ENCODE measurements at places on chromosomes 5 and 9. TPM values are rescaled to one million over a fixed set of nuclear protein-coding genes. Genes with fewer than 3 reads are reported as not detected.
A peak's percentile ranks its signal among the peaks of the same experiment; 100 is the strongest.

The PRKACG gene
- not detected for total RNA-seq

DNA sequence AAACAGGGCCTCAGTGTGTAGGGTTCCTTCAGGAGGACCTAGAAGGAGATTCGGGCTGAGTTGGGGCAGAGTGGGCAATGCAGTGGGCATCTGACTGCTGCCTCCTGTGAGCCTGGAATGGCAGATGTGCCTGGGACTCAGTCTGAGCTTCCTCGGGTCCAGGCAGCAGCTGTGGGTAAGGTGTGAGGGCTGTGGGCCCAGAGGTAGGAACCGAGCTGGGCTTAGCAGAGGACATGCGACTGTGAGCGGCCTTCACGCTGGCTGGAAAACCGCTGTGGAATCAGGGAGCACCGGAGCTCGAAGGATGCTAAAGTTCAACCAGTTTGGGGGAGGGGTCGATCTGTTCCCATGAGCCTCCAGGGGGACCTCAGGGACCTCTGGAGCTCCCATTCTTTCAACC is 137.0 kb downstream of the PAX5 start:
- DNase-seq, result no peak

DNA sequence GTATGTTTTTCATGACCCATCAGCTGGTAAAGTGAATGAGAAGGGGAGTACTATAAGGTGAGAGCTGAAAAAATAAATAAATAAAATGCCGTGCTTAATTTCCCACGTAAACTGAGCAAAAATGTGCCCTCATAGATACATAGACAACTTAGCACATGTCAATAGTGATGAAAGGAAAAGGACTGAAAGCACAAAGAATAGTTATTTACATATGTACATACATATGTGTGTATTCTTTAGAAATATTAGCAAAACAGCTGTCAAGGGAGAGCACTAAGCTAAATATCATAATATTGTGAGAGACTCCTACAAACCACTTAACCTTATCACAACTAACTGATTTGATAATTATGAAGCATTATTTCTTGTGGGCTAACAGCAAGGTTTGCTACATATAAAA is 213.6 kb upstream of the FTMT start:
- no peak for DNase-seq

The FAM221B gene
- total RNA-seq, result not detected

DNA sequence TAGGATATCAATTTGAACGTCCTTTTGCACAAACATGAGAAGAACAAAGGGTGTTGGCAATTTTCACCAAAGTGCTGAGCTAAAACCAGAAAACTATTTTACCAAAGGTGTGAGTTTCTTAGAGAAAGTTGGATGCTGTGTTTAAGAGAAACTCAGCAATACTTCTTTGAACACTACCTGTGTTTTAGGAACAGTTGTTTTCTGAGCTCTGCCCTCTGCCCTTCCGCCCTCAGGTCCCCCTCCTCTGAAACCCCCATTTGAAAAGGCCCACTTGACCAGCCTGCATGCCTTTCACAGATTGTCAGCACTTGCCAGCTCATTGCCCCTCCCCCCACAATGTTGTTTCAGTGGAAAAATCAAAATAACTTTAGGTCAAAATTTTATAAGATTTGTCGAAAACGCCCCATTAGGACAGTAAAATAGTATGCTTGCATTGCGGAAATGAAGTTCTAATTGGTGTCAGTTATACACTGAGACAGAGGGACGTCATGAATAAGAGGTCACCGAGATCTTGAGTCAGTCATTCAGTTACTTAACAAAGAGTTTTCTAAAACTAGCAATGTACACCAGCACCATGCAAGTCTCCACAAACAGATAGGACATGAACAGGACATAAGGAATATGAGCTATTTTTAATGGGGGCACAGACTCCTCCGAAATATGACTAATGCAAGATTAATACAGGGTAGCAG is 61.9 kb upstream of the IL7R start:
- no peak for DNase-seq

DNA sequence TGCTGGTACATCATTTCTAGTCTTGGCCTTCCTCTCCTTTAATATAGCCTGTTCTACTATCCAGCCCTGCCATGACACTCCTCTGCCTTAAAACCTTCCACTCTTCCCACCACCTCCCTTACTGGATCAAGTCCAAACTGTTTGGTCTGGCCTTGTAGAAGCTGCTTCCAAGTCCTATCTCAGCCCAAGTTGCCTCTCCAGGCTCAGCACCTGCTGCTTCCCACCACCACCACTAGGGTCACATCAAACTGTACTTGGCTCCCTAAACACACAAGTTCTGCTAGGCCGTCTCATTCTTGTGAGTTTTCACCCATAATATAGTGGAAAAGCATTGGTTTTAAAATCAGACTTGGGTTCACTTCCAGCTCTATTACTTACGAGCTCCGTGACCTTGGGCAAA is 1.4 kb downstream of the NDUFA8 start:
- DNase-seq, result no peak

The UGT3A1 gene
- total RNA-seq, result not detected

DNA sequence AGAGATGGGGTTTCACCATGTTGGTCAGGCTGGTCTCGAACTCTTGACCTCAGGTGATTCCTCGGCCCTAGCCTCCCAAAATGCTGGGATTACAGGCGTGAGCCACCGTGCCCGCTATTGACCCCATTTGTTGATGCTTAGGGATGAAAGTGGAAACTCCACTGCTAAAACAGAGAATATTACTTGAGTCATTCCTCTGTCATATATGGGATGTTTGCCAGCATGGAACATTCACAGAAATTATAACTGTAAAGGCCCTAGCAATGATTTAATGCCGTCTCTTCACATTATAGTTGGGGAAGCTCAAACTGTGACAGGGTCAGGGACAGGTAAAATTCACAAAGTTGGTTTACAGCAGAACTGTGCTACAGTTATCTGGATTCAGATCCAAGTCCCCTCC is 94.5 kb downstream of the TMC1 start:
- DNase-seq, result no peak

The PALM2AKAP2 gene
- 165 TPM for total RNA-seq

DNA sequence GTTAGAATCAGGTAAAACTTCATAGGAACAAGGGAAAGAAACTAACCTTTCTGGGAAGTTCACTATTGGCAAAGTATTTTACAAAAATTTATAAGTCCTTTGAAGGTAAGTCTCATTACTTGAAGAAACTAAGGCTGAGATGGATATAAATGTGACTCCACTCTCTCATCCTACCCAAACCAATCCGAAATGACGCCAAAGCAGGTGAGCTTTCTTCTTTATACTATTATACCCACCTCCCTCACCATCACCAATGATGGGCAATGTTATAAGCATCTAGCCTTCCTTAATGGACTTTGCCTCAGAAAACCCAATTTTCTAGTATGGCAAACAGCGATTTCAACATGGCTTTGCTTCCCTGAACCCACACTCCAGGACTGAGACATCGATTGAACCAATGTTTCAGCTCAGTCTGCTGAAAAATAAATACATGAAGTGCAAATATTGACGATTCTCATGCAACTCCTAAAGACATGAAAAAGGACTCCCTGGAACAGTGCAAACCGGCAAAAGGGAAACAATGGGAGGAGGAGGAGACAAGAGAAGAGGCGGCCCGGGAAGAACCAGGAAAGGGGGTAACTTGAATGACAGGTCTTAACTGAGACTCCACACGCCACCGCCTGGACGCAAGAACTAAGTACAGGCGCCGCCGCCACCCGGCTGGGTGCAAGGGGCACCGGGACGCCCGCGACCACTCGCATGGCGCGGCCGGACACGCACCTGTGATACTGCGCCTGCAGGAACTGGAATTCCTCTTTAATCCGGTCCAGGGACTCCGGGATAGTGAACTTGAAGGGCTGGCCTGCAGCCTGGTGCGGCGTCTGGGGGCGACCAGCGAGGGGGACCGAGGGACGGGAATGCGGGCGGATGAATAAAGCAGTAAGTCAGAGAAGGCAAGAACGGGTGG is 2.5 kb downstream of the TLE1 start:
- peak; percentile 90 for DNase-seq

DNA sequence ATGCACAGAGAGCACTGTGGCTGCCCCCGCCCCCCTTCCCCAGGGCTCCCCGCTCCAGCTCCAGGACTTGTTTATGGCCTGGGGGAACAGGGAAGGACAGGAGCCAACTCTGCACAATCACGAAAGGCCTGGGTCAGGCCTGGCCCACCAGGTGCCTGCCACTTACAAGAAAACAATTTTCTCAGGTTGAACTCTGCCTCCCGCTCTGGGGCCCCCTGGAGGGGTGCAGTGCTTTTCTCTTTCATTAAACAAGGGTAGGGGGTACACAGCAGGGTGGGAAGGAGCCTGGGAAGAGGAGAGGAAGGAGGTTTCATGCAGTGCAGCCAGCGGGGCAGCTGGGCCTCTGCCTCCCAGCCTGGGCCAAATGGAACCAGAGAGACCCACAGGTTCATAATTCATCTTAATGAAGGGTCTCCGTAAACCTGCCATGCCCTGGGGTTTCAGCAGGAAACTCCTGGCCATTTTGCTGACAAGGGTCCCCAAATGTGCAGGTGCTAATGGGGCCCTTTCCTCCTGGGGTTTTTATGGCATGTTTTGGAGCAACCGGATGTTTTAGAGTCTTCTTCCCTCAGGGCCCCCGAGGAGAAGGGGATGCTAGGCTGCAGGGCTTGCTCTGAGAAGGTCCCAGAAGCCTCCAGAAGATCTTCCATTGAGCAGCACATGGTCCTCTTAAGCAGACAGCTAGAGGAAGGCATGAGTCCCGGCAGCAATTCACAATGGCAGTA is 219.8 kb downstream of the SLIT3 start:
- no peak for DNase-seq

GRCh38 chr5:24732184-24732583 is 87.4 kb upstream of the CDH10 start:
- DNase-seq, result no peak

DNA sequence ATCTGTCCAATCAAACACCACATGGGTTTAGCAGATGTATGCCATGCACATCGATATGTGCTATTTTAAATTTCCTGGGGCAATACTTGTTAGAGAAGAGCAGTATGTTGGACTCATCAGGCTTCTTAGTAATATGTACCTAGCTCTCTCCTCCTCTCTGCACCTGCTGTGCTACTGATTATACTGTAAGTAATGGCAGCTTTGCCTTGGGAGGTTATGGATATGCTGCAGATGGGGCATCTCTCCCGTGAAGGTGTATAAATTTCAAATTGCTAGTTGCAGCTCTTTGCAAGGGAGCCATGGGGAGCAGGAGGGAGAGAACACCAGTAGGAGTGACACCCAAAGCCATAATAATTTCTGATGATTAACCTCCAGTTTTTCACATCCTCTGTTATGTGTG is 101.5 kb downstream of the SPATA31D1 start:
- DNase-seq, result no peak

DNA sequence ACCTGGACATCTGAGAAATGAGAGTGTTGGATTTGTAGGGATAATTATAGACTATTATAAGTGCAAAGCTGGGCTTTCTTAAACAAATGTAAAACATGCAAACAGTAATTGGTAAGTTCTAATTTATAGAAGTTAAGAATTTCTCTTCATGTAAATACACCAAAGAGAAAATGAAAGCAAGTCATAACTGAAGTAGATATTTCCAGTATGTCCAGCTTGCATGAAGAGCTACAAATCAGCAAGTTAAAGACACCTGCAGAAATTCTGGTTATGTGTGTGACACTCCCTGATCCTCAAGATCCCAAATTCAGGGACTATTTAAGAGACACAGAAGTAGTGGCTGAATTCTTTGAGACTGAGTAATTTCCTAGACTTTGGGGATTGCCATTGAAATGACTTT is 308.9 kb downstream of the TLE4 start:
- DNase-seq, result no peak

The TRIM14 gene
- total RNA-seq, result 1.8 TPM

GRCh38 chr9:127140181-127140580 is 17.7 kb upstream of the ANGPTL2 start:
- DNase-seq, result no peak

DNA sequence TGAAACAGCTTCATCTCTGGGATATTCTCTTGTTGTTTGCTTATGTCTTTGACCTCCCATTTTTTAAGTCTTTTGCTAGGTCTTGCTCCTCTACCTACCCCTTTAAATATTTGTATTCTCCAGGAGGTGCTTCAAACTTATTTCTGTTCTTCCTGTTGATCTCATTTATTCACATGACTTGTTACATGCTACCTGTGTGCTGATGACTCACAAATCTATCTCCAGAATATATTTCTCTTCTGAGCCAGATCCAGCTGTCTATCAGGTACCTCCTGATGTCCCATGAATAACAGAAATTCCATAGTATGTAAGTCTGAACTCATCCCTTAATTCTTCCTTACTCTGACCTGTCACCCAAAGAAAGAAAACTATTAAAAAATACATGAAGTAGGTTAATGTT is 11.0 kb downstream of the NIPBL start:
- no peak for DNase-seq

GRCh38 chr5:165157219-165157618 is 1651.8 kb downstream of the MAT2B start:
- no peak for DNase-seq

DNA sequence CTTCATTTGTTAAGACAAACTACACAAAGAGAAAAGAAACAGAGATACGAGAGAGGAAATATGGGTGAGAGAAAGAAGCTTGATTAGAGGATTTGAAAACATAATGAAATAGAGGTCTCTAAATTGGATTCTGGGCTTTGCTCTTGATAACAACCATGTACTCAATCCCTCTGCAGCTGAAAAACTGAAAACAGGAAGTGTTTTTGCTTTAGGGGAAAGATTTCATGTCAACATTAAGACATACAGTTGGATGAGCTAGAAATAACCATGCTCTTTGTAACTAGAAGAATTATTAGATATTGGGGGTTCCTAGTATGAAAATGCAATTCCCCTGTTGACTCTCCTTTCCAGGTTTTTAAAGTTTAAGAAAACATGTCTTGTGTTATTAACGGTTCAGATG is 21.9 kb downstream of the CRHBP start:
- DNase-seq, result no peak

The OTP gene
- not detected for total RNA-seq

The BSPRY gene
- 1.7 TPM for total RNA-seq

The LIFR gene
- 30.9 TPM for total RNA-seq

GRCh38 chr5:62330302-62330701 is 24.3 kb downstream of the KIF2A start:
- no peak for DNase-seq

DNA sequence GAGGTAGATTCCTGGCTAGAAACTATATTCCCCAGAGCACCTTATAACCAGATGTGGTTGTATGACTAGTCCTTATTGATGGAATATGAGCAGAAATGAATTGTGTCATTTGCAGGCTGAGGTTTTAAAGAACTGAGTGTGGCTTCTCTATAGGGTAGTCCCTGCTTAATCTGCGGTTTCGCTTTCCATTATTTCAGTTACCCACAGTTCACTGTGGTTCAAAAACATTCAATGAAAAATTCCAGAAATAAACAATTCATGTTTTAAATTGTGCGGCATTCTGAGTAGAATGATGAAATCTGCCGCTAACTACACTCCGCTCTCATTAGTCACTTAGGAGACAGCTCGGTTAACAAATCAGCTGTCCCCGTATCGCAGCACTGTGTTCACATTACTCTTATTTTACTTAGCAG is 65.1 kb downstream of the ANKRD55 start:
- no peak for DNase-seq

DNA sequence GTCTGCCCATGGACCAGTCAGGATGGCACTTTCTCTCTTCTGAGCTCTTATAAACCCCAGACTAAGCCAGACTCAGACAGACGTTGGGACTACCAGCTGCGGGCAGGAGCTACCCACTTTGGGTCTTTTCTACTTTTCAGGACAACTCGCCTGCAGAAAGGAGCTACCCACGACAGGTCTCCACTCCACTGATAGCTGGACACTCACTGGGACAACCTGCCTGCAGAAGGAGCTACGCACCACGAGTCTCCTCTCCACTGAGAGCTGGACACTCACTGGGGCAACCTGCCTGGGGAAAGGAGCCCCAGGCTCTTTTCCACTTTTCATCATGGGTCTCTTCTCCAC is 1440.2 kb upstream of the ACO1 start:
- no peak for DNase-seq

- no peak for DNase-seq
Observed at GRCh38 chr5:127419683-127420257, 97.7 kb upstream of the PRRC1 start.

The SPINK7 gene
- not detected for total RNA-seq
